ENCODE measurements at places on chromosomes 12 and 14.
A peak's percentile ranks its signal among the peaks of the same experiment; 100 is the strongest.

DNA sequence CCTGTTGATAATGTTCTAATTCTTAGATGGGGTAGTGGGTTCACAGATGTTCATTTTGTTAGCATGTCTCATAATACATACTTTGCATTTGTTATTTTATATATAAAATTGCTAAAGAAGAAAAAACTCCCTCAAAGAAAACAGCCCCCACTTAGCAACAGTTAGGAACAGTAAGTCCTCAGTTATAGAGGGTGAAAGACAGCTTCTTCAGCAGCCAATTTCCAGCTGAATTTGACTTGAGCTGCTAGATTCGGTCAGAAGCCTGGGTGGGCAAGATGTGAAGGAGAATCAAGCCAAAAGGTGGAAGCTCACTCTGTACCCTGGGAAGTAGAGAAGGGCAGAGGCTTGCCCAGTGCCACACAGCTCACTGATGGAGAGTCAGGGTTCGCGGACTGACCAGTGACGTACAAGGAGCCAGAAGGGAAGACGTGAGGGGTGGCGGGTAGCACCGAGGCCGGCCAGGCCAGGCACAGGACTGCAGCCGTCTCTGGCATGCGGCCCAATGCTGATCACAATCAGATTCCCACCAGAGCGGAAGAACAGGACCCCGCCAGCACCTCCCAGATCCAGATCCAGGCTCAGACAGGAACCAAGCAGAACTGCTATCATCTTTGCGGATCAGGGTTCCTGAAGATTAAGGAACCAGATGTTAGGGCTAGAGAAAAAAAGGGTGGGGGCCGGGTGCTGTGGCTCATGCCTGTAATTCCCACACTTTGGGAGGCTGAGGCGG lies 30.4 kb upstream of the VWF start:
- no peak for DNase-seq

DNA sequence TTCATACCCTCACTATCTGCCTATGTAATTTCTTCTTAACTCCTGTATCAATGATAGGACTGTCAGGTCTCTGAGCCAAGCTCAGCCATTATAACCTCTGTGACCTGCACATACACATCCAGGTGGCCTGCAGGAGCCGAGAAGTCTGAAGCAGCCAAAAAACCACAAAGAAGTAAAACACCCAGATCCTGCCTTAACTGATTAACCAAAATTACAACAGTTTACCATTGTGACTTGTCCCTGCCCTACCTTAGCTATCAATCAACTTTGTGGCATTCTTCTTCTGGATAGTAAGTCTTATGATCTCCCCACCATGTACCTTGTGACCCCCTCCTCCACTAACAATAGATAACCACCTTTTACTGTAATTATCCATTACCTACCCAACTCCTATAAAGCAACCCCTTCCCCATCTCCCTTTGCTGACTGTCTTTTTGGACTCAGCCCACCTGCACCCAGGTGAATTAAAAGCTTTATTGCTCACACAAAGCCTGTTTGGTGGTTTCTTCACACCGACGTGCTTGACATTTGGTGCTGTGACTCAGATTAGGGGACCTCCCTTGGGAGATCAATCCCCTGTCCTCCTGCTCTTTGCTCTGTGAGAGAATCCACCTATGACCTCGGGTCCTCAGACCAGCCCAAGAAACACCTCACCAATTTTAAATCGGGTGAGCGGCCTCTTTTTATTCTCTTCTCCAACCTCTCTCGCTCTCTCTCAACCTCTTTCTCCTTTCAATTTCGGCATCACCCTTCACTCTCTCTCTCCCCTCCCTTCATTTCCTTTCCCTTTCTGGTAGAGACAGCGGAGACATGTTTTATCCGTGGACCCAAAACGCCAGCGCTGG lies 11.5 kb upstream of the LGMN start:
- no peak for DNase-seq

DNA sequence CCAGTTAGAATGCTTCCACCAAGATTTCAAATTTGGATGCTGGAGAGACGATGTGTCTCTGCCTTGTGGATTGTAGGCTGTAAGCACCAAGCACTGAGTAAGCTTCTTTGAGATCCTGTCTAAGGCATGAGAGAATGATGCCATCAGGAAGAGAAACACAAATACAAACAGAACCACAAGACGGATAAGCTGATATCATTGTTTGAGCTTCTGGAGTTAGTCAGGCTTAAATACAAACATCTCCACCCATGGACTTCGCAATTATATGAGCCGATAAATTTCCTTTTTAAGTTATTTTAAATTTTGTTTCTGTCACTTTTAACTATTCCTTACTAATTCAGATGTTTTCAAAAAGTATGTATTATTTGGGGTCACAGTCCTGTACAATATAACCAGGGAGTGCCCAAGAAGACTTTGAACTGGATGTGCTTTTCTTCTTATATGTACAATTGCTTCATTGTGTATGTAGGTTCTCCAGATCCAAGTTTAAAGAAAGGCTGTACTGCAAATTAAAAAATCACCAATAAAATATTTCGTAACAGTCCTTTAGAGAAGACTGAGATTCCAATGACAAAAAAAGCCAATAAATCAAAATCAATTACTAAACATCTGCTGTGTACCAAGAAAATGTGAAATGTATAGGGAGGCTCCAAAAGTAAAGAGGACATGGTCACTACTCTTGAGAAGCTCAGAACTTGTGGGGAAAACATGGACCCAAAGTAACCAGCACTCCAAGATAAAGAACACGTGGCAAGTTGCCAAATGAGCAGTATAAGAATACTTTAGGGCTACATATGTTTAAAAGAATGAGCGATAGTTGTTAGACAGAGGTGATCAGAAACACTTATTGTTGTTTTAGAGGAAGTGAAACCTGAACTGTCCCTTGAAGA lies 274.1 kb downstream of the ADAMTS20 start:
- no peak for DNase-seq

DNA sequence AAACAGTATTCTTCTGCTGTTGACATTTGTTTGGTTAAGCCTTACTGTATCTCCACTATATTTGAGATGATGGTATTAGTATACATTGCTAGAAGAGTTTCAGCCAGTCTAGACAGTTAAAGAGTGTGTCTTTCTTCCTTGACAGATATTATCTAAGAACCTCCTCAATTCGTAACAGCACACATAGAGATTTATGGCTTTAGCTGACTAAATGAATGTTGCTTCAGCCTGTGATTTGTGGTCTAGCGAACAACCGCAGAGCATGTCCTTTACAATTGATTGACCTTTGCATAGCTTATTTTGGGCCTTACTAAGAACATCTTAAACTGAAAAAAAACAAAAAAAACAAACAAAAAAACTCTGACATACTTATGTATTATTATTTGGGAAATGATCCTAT lies 122.2 kb downstream of the DAAM1 start:
- peak; percentile 5 for DNase-seq

GRCh38 chr12:51009056-51009440 lies 17.1 kb downstream of the SLC11A2 start:
- DNase-seq = no peak
